Activated CD4-positive, alpha-beta T cell treated with anti-CD3 and anti-CD28 coated beads for 48 hours (primary cell): ENCODE measurements at places on chromosomes 6 and 20.
A peak's percentile ranks its signal among the peaks of the same experiment; 100 is the strongest.

DNA sequence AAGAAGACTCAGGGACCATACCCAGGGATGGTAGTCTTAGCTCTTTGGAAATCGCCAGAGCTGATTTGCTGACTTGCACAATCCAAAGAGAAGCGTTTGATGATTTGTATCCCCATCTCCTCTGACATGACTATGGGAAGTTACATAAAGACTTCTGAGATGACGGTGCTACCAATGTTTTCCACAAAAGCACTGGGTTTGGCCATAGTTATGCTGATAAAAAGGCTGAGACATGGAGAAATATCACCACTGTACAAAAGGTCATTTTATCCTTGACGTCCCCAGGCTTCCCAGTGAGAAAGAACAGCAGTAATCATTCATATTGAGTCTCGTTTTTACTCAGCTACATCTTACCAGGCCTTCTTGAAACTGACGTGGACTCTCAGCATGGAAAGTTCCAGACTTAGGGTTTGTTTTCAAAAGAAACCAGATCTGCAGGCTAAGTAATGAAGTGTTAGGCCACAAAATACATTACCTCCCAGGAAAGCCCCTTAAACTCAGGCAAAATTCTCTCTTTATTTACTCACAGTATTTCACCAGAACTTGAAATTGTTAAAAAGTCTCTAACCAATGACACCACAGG, 370.3 kb upstream of the JARID2 start:
- peak; percentile 58 for DNase-seq

DNA sequence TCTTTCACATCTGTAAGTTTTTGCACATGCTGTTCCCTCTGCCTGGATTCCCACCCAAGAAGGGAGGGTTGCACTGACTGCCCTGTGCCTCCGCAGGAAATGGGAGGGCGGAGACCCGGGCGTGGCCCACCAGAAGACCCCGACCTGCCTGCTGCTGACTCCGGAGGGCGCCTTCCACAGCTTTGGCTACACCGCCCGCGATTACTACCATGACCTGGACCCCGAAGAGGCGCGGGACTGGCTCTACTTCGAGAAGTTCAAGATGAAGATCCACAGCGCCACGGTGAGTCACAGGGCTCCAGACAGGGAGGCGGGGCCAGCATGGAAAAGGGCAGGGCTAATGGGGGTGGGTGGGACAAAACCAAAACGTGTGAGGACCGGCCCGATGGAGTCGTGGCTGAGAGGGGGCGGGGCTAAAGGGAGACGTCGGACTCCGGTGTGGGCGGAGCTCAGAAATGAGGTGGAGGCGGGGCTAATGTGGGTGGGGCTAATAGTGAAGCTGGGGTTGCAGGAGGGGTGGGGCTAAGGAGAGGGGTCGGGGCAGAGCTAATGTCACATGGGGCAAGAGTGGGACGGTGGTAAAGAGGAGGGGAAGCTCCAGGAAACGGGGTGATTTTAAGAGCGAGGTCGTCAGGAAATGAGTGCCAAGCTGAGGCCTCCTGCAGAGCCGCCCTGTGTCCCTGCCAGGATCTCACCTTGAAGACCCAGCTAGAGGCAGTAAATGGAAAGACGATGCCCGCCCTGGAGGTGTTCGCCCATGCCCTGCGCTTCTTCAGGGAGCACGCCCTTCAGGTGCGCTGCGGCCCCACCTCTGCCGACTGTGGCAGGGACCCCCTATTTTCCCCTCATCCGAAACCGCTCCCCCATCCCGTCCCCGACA, 12.6 kb downstream of the HSPA12B start:
- peak; percentile 87 for DNase-seq

- DNase-seq: no peak
These were observed 22.2 kb downstream of the EIF2S2 start for GRCh38 chr20:34089655-34090345.

DNA sequence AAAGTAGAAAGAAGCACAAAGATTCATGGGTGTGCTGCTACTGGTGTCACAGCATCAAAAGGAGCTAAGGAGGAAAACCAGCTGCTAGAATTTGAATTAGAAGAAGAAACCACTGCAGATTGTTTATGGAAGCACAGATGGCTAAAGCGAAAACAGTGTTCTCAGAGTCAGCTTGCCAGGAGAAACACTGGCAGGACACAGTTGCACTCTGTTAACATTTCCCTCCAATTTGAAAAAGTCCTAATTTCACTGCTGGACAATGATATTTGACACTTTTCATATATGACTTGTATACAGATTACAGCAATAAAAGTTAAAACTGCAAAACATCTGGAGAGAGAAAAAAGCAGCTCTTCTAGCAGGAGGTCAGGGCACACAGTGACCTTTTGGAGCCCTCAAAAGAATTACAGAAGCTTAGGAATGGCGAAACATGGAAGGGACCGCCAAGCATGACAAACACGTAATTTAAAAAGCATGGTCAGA, 314.5 kb downstream of the COL12A1 start:
- DNase-seq: no peak

GRCh38 chr6:22613695-22614094, 44.3 kb downstream of the HDGFL1 start:
- DNase-seq: no peak

- DNase-seq: peak; percentile 88
These were observed 695 bp upstream of the TGIF2 start for GRCh38 chr20:36572701-36573102.

GRCh38 chr6:11802886-11803590, 24.4 kb upstream of the ADTRP start:
- DNase-seq: no peak

GRCh38 chr6:118776607-118777549, 117.1 kb upstream of the ASF1A start:
- DNase-seq: peak; percentile 77

DNA sequence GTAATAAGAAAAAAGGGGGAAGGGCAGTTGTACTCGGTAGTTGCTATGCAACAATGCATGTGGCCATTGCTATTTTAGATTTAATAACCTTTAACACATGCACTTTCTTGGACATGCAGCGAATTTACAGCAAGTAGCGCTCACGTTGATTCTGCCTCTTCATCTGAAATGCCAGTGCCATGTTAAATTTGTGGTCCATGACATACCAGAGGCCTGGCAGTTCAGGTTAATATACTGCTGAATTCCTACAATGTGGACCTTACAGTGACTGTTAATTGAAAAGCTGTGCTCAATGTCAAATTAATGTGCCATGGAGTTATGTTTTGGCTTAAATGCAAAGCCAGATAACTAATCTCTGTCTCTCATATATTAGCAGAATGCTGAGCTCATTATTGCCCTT, 699.7 kb downstream of the DOK5 start:
- DNase-seq: no peak

- DNase-seq: no peak
These were observed 19.9 kb upstream of the MUC21 start for GRCh38 chr6:30963641-30964040.

DNA sequence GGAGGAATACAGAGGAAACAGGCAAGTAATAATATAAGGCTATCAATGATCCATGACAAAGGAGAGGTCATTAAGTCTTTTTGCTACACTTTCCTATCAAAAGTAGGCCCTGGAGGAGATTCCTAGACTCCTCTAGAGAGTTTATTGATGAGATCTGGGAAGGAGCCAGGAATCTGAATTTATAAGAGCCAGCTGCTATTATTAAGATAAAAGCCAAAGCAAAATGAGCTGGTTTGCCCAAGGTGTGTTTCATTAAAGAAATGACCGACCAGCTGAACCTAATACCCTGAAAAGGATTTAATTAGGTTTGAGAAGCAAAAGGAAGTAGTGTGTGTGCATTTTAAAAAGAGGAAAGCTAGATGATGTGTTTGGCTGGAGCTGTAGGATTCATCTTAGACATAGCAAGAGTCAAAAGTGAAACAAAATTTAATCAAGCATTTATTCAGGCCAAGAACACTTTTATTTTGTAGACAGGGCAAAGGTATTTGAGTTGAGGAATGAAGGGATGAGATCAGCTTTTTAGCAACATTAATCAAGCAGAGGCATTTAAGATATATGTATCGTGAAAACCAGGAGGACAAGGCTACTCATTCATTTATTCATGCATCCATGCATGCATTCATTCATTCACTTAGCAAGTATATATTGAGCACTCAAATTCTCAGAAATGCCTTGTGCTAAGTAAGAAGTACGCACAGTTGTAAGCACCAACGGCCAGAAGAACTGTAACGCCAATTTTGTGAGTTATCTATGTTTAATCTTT, 43.5 kb upstream of the SCAF8 start:
- no peak for DNase-seq

DNA sequence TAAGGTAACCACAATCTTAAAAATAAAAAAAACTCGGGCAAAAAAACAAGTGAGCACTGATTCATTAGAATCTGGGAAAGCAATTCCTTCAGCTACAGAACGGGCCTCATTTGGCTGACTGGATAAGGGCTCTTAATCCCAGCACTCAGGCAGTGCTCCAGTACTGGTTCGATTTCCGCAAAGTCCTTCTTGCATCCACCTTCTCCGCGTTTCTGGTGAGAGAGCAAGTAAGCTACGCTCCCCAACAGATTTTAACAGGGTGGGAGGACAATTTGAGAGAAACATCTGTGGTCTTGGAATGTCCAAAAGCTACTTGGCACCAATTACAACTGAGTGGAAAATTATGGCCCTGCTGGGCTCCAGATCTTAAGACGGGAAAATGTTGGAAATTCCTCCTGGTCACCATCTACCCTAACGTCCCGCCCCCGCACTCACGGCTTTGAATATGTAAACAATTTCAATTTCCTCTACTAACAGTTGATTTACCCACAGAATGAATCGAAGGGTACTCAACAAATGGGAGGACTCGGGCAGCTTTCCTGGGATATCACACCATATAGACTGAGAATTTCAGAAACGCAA, 18.1 kb upstream of the ZSCAN9 start:
- DNase-seq: no peak

DNA sequence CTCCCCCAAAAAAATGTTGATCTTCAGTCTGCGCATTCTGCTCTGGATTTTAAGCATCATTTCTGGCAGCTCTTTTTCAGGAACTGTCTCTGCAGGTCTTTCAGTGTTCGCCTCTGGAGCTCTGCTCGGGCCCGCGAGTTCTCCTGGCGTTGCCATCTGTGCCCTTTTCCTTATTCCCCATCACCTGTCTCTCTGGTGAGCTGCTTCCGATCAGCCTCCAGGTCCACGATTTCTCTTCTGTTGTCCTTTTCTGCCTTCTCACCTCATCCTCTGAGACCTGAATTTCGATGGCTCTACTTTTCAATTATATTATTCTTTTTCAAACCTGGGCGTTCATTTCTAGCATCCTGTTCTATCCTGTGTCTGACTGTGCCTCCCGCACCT, 590 bp upstream of the MAP1LC3A start:
- DNase-seq: no peak

- DNase-seq: no peak
These were observed 597.9 kb downstream of the EPM2A start for GRCh38 chr6:145137425-145137824.

- peak; percentile 54 for DNase-seq
These were observed 20.2 kb upstream of the RREB1 start for GRCh38 chr6:7087491-7087979.
